Hematopoietic multipotent progenitor cell treated with erythropoietin and hydrocortisone succinate and interleukin-3 and kit ligand, for 4 days (in vitro differentiated cells): ENCODE measurements at places on chromosomes 12 and 14.

GRCh38 chr12:13595536-13596443, 385.6 kb downstream of the GRIN2B start:
- peak; percentile 36 for DNase-seq

GRCh38 chr12:124694250-124694649, 126.8 kb upstream of the NCOR2 start:
- DNase-seq = peak; percentile 63

DNA sequence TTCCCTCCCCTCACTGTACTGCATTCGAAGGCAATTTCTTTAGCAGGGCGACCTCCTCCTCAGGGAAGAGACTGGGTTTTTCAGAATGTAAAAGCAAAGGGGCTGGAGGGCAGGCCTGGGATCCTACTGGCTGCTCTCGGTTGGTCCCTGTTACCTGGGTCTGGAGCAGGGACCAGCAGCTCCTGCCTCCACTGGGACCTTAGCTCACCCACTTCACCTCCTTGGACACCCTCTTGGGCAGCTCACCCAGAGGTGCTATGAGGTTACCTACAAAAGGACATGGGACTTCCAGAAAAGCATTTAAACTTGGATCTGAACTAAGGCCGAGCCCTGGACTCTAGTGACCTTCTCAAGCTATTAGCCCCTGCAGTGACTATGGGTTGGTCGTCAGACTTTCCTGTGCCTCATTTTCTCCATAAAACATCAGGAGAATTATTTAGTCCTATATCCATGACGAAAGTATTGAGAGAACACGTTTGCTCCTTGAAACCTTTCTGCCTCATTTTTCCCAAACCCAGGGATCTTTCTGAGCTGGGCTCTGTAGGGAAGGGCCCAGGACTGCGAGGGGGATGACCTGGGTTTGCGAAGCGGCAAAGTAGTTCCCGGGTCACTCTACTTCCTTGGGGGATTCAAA, 65.0 kb downstream of the FBXL14 start:
- DNase-seq = no peak

- peak; percentile 86 for DNase-seq
Observed at GRCh38 chr14:88005050-88005481, at the start of gene GPR65. Gene GPR65, plus strand, starts transcription at chr14:88005135. Its CDS starts 5,713 bp downstream, at chr14:88010848.

DNA sequence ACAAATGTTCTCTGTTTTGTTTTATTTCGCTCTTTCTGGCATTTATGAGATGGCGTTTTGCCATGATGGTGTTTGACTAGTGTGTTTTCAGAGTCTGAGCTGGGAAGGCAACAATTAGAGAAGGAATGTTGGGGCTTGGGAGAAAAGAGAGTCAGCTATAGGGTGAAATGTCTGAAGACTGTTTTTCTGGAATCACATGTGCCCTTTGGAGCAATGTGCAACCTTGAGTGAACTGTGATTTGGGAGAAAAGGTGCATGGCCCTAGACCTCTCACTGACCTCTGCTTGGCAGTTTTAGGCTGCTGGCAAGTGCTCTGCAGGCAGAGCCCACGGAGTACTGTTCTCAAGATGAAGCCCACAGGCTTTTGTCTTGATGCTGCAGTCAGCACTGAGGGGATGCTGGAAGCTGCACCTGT, 379.9 kb upstream of the PDE3A start:
- no peak for DNase-seq

DNA sequence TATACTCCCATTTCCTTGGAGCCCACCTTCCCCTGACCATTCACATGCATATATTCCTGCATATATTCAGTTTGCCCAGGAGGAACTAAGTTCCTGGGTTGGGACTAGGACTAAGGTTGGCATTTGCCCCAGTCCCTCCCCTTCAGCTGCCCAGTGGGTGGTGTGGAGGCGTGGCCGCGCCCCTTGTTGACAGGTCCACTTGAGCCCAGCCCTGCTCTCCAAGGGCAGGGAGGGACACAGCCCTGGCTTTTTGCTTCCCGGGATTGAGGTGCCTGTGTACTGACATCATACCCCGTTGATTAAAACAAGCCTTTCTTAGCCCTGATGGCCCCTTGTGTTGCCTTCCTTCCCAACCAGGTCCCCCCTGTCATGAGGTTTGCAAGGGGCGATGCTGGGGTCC, 7.3 kb downstream of the ERBB3 start:
- DNase-seq = no peak

DNA sequence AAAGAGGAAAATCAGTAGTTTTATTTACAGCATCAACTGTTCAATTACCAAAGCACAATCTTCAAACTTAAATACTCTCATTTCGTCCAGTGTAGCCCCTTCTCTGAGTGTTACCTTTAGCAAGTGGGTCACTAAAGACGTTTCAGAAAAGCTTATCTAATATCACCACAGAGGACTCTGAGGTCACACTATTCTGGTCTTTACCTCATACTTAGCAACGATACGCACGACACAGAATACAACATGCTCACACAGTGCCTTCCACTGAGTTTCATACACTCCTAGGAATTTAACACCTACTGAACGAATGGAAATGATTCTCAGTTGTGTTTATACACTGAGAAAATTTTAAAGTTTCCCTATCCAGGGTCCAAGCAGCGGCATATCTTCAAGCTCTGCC, 2.0 kb downstream of the SYT10 start:
- no peak for DNase-seq

GRCh38 chr14:64654246-64654900, 49.9 kb upstream of the PLEKHG3 start:
- peak; percentile 73 for DNase-seq

GRCh38 chr12:229441-230191, 15.7 kb upstream of the SLC6A12 start:
- DNase-seq = no peak

DNA sequence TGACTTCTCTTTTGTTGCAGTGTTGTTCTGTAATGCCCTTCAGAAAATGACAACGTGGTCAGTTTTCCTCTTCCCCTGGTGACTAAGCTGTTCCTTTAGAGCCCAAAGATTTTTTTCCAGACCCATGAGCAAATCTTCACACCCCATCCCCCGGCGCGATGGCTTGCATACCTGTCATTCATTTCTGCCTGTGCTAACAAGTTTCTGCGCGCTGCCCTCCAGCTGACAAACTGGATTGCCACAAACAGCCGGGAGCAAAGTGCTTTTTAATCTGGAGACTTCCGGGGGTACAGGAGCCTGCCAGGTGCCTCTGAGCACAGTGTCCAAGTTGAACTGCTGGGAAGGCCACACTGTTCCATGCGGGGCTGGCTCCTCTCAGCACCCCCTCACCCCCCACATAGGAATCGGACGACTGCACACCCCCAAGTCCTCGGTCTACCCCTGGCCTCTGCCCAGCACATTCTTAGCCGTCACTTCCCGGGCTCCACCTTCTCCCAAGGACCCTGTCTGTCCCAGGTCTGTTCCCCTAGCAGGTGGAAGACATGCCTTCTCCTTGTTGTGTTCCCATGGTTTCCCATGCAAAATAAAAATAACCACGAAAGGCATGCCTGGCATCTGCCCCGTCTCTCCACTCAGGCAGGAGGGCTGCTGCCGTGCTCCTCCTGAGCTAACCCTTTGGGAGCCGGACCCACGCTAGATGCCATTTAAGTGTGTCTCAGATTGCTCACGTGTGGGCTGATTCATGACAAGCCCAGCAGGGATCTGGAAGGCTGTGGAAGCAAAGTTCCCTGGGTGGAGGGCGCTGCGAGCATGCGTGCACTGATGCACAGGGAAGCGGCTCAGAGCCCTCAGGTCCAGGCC, 14.1 kb downstream of the RILPL1 start:
- DNase-seq = no peak

- DNase-seq = no peak
Observed at GRCh38 chr12:43638806-43639205, 86.8 kb upstream of the ADAMTS20 start.
